Naive thymus-derived CD8-positive, alpha-beta T cell (primary cell): ENCODE measurements at places on chromosomes 4 and X. TPM values are rescaled to one million over a fixed set of nuclear protein-coding genes. Genes with fewer than 3 reads are reported as not detected.

Gene FOXR2
- total RNA-seq, result not detected

Gene CT45A3
- not detected for total RNA-seq

Gene VCX2
- not detected for total RNA-seq

Gene CDX4
- not detected for total RNA-seq

DNA sequence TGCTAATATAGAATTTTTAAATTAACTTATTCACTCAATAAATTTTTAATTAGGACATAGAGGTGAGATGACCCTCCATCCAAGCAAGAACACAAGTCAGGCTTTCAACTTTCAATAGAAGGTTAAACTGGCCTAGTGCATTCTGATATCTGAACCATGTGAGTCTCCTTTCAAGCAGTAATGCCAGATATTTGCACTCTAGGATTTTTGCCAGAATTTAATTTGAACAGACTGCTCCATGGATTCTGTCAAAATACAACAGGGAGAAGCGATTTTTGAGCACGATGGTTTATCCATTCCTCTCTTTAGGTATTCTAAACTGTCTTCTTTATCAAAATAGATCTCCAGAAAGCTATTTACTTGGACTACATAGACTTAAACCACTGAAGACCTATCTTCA, 72.0 kb upstream of the DCLK2 start:
- H3K36me3 ChIP-seq, result no peaks in the 10 kb centered on the region
- H3K4me3 ChIP-seq, result no peak overlapping the region
- no peak for DNase-seq
- no peaks in the 10 kb centered on the region for H3K4me1 ChIP-seq
- H3K27ac ChIP-seq, result no peak overlapping the region
- peaks cover 8% of the 10 kb centered on the region for H3K27me3 ChIP-seq

- H3K36me3 ChIP-seq, result no peaks in the 10 kb centered on the region
- H3K27ac ChIP-seq, result no peak overlapping the region
- H3K4me3 ChIP-seq, result no peak overlapping the region
- peaks cover 9% of the 10 kb centered on the region for H3K4me1 ChIP-seq
- no peak for DNase-seq
Measured at GRCh38 chrX:154602766-154603437, 16.2 kb downstream of the CTAG1B start.

GRCh38 chrX:35809781-35810180, 11.6 kb downstream of the MAGEB16 start:
- H3K4me3 ChIP-seq, result no peak overlapping the region
- H3K4me1 ChIP-seq, result no peaks in the 10 kb centered on the region
- H3K27ac ChIP-seq, result no peak overlapping the region
- no peaks in the 10 kb centered on the region for H3K36me3 ChIP-seq

- no peaks in the 10 kb centered on the region for H3K36me3 ChIP-seq
- H3K4me3 ChIP-seq, result no peak overlapping the region
- H3K4me1 ChIP-seq, result peaks cover 32% of the 10 kb centered on the region
- no peak overlapping the region for H3K27ac ChIP-seq
Measured at GRCh38 chr4:145885666-145886065, 53.0 kb downstream of the ZNF827 start.

GRCh38 chr4:87041141-87041540, 106.3 kb downstream of the AFF1 start:
- H3K36me3 ChIP-seq, result no peaks in the 10 kb centered on the region
- H3K4me1 ChIP-seq, result peaks cover 15% of the 10 kb centered on the region
- no peak overlapping the region for H3K4me3 ChIP-seq
- DNase-seq, result no peak
- H3K27me3 ChIP-seq, result no peaks in the 10 kb centered on the region

DNA sequence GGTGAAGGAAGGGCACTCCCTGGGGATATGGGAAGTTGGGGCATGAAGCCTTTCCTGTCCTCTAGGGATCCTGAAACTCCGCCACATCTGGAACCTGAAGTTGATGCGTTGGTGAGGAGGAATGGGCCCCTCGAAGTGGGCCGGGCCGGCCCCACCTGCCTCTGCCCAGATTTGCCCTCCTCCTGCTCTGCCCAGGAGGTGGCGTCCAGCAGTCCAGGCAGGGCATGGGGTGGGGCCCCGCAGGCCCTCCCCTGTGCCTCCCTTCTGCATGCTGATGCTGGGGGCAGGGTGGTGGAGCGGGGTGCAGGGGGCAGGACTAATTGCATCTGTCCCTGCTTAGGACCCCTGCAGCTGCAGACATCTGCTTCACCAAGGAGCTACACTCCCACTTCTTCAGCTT, 1.8 kb downstream of the TAFAZZIN start:
- no peak overlapping the region for H3K27ac ChIP-seq
- no peak for DNase-seq
- no peak overlapping the region for H3K4me3 ChIP-seq
- H3K27me3 ChIP-seq, result no peaks in the 10 kb centered on the region
- peaks cover 12% of the 10 kb centered on the region for H3K4me1 ChIP-seq

DNA sequence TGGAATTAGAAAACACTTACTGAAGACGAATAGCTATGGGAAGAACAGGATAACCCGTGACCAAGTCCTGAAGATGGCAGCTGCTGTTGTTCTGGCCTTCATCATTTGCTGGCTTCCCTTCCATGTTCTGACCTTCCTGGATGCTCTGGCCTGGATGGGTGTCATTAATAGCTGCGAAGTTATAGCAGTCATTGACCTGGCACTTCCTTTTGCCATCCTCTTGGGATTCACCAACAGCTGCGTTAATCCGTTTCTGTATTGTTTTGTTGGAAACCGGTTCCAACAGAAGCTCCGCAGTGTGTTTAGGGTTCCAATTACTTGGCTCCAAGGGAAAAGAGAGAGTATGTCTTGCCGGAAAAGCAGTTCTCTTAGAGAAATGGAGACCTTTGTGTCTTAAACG, 2.4 kb downstream of the AGTR2 start:
- DNase-seq, result no peak
- H3K4me3 ChIP-seq, result no peak overlapping the region
- H3K4me1 ChIP-seq, result no peaks in the 10 kb centered on the region
- no peak overlapping the region for H3K27ac ChIP-seq
- no peaks in the 10 kb centered on the region for H3K27me3 ChIP-seq

DNA sequence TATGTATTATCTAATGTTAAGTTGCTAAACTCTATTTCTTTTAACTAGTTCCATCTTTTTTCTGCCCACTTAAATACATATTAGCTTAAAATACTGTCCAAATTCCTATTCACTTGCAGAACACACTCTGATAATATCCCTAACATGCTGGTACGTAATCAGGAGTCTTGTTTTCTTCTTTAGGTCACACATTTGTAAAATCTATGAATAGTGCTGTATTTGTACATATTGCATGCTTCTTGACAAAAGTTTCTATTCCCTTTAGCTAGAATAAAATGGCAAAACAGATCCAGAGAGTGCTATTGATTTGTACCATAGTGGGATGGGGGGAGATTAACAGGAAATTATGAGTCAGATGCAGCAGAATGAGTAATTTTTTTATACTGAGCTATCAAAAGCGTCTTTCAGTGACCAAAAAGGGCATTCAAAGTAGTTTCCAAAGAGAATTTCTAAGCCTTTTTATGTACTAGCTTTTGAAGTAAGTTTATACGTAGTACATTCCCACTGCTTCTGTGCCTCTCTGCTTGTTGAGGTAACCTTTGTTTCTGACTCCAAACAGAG, 126.5 kb downstream of the PTPN13 start:
- H3K4me3 ChIP-seq, result no peak overlapping the region
- DNase-seq, result no peak
- H3K36me3 ChIP-seq, result no peaks in the 10 kb centered on the region
- no peaks in the 10 kb centered on the region for H3K27me3 ChIP-seq
- no peaks in the 10 kb centered on the region for H3K4me1 ChIP-seq
